ENCODE measurements at places on chromosomes 3 and 15.
A peak's percentile ranks its signal among the peaks of the same experiment; 100 is the strongest.

DNA sequence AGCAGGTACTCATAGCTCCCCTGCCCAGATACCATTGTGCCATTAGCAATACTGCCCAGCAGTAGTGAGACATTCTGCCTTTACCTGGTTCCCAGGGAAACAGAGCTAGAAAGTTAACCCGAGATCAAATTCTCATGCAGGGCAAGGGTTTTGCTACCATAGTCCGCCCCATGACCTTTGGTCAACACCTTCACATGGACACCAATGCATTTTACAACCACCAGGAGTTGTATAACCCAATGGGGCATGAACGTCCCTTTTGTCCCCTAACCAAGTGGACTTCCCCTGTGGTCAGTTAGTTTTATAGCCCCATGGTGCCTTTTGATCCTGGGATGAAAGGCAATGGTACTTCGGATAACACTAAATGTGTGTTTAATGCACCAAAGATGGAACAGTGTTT is 151.7 kb upstream of the IQSEC1 start:
- no peak for DNase-seq

DNA sequence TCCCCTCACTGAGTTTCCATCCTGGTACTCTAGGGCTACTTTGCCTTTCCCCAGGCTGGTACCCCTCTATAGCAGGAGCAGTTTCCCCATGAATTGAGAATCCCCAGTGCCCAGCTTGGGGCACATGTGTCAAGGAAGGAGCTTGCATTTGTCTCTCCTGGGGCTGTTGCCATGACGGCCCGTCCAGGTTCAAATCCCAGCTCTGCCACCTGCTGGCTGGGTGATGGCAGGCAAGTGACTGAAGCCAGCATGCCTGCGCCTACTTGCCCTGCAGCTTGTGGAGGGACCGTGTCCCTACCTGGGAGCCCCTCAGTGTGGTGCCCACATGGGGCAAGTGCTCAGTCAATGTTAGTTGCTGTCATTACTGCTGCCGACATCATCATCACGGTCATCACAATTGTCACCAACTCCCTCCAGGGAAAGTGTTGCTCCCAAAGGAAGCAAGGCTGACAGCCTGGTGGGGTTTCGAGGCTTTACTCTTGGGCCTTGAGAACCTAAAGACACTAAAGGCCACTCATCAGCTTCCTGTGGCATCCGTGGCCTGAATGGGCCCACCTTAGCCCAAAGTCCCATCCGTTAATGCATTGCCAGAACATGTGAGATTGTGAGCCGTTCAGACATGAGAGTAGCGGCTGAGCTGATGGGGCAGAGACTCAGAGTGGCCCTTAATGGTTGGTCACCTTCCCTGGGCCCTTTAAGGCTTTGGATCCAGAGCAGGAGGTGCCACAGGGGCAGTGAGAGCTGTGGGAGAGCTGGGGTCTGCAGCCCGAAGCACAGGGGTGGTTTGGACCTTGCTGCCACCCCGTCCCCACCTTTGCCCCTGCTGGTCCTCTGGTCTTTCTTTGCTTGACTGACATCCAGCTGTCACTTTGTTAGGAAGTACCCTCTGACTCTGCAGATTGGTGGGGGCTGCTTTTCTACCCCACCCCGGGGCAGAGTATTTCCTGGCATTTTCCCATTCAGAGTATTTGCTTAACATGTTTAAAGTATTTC is 144.4 kb downstream of the DNAJB8 start:
- peak; percentile 65 for DNase-seq

- DNase-seq = no peak
These were observed 532 bp upstream of the RTP1 start for GRCh38 chr3:187196573-187197334.

DNA sequence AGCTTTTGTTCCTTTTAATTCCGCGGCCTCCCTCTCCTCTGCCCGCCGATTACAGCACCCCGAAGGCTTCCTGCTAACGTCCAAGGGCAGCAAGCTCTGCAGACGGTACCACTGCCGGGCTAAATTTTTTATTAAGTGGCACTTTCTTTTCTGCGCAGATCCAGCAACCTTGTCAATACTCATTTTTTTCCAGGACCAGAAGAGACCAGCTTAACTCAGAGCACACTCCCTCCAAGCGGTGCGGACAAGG is 542 bp upstream of the MEIS2 start:
- DNase-seq = no peak
